HFFc6 (cell line): ENCODE measurements at places on chromosomes 16 and 17. TPM values are rescaled to one million over a fixed set of nuclear protein-coding genes. Genes with fewer than 3 reads are reported as not detected.

SLC6A4 gene
- total RNA-seq, result not detected in 3 replicates

SPG7 gene
- 88.5 to 104 TPM (median 101 TPM) in 3 replicates for total RNA-seq

KLHL10 gene
- total RNA-seq, result 0.18 TPM in 1 of 3 replicates, not detected in the others

RNF135 gene
- 10.8 to 11.8 TPM (median 11.2 TPM) in 3 replicates for total RNA-seq

G6PC1 gene
- total RNA-seq, result not detected in 3 replicates

VTN gene
- total RNA-seq, result 0.36 to 0.82 TPM (median 0.80 TPM) in 3 replicates

CCL4 gene
- total RNA-seq, result not detected in 3 replicates

DNAH9 gene
- not detected in 3 replicates for total RNA-seq

OR4D1 gene
- not detected in 3 replicates for total RNA-seq

PKMYT1 gene
- 19.2 to 41.5 TPM (median 38.6 TPM) in 3 replicates for total RNA-seq

KRTAP4-4 gene
- total RNA-seq, result not detected in 3 replicates

TBC1D3I gene
- not detected in 2 replicates for total RNA-seq

ABI3 gene
- not detected in 3 replicates for total RNA-seq

RAI1 gene
- 26.9 to 30.0 TPM (median 28.8 TPM) in 3 replicates for total RNA-seq

SLC5A11 gene
- total RNA-seq, result 0.09 to 0.35 TPM in 2 of 3 replicates, not detected in the other

TAC4 gene
- total RNA-seq, result not detected in 2 replicates

KRTAP17-1 gene
- total RNA-seq, result not detected in 2 replicates

SDR42E2 gene
- not detected in 3 replicates for total RNA-seq

PHOSPHO1 gene
- total RNA-seq, result 0.10 to 0.17 TPM in 2 of 3 replicates, not detected in the other

PRSS27 gene
- total RNA-seq, result 0.30 to 0.63 TPM (median 0.38 TPM) in 3 replicates

RND2 gene
- total RNA-seq, result 0.12 to 0.36 TPM (median 0.24 TPM) in 3 replicates

DOC2B gene
- total RNA-seq, result not detected in 3 replicates

IGSF6 gene
- total RNA-seq, result not detected in 3 replicates

CDH5 gene
- total RNA-seq, result not detected in 3 replicates
